ENCODE measurements at places on chromosomes 3 and 15.
A peak's percentile ranks its signal among the peaks of the same experiment; 100 is the strongest.

GRCh38 chr3:128801779-128802380, 75.9 kb downstream of the RAB7A start:
- DNase-seq = peak; percentile 44

DNA sequence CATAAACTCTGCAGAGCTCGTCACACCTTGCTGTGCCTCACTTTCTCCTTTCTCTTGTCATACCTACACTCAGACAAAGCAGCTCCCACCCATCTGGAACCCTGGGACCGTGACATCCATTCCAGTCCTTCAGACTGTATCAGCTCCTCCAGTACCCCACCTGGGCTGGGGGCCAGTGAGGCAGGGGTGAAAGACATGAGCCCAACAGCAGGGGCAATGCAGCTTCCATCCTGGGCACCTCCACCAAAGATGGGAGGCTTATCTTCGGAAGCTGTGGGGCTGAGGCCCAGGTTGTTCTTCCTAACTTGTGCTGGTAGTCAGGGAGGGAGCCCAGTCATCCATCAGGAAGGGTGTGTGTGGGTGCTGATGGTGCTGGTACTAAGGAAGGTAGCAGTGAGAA, 109.2 kb downstream of the EEFSEC start:
- no peak for DNase-seq

GRCh38 chr3:33904730-33905129, 106.3 kb downstream of the PDCD6IP start:
- no peak for DNase-seq

DNA sequence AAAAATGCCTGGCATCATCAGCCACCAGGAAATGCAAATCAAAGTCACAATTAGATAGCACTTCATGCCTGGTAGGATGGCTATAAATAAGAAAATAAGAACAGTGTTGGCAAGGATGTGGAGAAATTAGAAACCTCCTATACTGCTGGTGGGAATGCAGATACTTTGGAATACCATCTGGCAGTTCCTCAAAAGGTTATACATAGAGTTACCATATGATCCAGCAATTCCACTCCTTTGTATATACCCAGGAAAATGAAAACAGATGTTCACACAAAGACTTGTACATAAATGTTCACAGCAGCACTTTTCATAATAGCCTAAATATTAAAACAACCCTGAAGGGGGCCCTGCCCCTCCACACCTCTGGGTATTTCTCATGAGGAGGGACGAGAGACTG, 13.7 kb downstream of the ACSBG1 start:
- no peak for DNase-seq

DNA sequence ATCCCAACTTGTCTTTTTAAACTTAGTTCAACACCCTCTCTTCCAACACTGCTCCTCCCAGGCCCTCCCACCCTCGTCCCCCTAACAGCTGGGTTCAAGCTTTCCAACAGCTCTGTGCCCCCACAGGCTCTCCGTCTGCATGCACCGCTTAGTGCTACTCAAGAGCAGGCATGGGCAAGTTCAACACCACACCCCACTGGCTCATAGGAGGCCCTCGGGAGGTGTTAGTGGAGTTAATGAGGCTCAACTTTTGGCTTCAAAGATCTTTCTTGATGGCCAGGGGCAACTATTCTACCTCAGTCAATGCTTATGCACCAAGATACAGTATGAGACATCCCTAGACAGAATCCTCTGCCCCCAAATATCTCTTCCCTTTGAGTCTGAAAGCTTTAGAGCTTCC, 114.4 kb downstream of the ANP32A start:
- no peak for DNase-seq

GRCh38 chr3:174441588-174442301, 417.4 kb upstream of the NAALADL2 start:
- DNase-seq = no peak

DNA sequence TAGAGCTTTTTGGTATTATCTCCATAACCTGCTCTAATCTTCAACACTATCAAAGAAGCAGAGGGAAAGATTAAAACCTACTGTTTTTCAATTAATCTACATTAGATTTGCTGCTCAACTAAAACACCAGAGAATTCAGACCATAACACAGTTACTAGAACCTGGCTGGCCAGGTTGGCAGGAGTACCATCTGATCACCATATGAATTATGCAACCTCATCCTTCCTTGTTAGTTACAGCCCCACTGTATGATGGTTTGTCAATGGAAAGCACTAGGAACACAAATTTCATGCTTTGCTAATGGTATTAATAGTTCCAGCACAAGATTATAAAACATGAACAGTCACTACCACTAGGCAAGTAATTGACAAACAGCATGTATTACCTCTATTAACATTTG, 5.8 kb downstream of the NPHP3 start:
- no peak for DNase-seq

DNA sequence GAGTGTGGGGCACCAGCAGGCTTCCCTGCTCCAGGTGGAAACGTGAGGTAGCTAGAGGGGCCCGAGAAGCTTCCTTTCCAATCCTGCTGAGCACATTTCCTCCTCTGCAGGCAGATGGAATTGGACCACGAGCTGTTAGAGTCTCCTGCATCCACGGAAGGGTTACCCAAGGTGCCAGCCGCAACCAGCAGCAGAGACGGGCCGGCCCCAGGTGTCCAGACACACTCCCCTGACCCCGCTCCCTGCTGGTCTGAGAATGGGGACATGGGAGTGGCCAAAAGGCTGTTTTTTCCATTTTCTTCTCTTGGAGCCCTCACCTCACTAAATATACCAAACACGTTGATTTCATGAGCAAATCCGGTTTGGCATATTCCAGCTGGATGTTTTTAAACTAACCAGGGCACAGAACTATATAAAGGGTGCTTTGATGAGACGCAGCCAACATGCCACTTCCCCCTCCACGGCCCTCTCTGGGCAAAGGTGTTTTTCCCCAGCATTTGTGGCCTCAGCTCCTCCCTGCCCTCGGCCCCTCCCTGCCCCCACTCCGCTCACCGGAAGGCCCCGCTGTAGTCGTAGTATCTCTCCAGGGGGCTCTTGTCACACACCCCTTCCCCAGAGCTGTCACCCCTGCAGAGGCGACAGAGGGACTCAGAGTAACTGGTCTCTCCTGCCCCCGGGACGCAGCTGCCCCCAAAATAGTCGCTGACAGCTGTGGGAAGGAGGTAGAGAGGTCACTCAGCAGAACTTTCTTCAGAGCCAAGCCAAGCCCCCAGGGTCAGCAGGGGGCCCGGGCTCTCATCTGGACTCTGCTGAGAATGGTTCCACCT, 7.0 kb downstream of the MELTF start:
- no peak for DNase-seq
